Motor neuron (in vitro differentiated cells): ENCODE measurements at places on chromosomes 16 and 17. TPM values are rescaled to one million over a fixed set of nuclear protein-coding genes. Genes with fewer than 3 reads are reported as not detected.

- ATAC-seq, result no peak
Measured at GRCh38 chr16:60217787-60218186, 1483.7 kb upstream of the GOT2 start.

DNA sequence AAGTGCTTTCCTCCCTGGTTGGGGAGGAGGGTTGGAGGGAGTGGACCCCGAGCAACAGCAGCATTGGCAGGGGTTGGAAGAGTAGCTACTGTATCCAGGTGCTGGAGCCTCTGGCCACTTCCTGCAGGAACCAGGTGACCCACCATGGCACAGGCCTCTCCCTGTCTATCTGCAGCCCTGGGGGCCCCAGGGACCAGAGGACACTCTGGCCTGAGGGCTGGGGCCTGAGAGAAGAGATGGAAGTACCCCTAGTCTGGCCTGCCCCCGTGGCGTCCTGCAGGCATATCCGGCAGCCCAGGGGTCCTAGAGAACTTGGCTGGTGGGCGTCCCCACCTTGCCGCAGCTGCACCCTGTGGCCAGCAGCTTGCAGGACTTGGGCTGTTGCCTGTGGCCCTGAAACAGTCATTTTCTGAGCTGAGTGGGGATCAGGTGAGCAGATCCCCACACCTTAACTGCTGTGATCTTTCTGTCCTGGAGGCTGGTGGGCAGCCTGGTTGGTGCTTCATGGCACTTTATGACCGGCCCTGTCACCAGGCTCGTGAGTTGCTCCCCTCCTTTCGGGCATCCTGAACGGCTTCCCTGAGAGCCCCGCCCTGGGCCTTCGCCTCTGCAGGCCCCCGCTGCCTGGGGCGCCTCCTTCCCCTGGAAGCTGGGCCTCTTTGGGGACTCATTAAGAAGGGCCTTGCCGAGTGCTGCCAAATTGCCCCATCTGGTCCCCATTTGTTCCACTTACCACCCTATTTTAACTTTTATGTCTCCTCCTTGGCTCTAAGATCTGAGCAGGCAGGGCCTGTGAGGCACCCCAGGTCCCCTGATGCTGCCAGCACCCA is 298.6 kb downstream of the SEC14L1 start:
- no peak for ATAC-seq

DNA sequence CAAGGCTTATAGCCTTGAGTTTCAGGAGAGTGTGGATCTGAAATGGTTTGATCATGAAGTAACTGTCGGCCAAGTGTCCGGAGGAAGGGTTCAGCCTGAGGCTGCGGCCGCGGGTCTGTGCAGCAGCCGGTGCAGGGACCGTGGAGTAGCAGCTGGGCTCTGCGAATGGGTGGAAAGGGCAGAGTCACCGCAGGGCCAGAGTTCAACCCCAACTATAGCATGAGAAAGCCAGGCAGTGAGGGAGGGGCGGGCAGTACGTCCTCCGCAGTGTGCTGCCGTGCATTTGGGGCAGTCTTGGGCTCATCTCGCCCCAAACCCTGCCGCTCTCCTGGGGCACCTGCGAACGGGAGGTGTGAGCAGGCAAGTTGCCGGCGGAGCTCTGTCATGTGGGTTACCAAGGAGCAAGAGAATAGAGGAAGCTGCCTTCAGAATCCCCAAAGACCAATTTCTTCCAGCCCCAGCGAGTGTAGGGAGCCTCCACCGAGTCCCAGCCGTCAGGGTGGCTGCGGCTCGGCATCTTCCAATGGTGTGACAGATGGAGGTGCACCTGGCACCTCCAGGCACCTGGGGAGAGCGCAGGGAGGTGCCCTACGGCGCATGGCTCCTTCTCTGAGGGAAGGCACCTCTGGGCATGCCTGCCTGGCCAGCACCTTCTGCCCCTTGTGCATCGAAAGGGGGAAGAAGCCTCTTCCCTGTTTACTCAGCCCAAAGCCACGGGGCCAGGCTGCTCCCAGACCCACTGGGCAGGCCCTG is 87.3 kb downstream of the RPA1 start:
- no peak for ATAC-seq

The UMOD gene
- not detected in 2 replicates for total RNA-seq

The C17orf107 gene
- 0.86 and 1.2 TPM in 2 replicates for total RNA-seq

The LRRC37A gene
- total RNA-seq, result 7.7 and 10.1 TPM in 2 replicates
